ENCODE measurements at places on chromosomes 13 and 19.

- peak; percentile 54 for DNase-seq
Observed at GRCh38 chr19:58407658-58408151, 744 bp upstream of the ZNF584 start.

DNA sequence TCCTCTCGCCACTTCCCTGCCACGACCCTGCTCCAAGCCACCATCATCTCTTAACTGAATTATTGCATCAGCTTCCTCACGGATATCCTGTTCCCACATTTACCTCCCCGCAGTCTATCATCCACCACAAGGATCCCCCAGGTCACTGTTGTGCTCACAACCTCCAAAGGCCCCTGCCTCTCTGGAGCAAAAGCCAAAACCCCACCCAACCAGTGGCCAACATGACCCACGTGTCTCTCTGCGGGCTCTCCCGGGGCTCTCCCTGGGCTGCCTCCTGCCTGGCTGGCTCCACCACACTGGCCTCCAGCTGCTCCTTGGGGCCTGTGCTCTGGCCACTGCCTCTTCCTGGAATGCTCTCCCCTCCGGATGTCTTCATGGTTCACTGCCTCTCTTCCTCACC is 809.3 kb downstream of the UQCRFS1 start:
- no peak for DNase-seq

DNA sequence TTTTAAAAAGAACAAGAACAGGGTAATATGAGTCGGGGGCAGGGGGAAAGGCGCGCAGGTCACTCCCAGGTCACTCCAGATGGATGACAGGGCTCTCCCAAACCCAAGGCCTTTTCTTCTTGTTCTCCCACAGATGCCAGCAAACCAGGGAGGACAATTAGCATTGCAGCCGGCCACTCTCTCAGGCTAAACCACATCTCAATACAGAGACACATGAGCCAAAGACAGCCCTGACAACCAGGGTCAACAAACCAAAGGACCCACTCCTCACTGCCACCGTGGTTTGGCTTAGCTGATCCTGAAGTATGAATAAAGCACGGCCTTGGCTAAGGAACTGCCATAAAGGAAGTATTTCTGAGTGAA is 47.3 kb downstream of the LATS2 start:
- no peak for DNase-seq

DNA sequence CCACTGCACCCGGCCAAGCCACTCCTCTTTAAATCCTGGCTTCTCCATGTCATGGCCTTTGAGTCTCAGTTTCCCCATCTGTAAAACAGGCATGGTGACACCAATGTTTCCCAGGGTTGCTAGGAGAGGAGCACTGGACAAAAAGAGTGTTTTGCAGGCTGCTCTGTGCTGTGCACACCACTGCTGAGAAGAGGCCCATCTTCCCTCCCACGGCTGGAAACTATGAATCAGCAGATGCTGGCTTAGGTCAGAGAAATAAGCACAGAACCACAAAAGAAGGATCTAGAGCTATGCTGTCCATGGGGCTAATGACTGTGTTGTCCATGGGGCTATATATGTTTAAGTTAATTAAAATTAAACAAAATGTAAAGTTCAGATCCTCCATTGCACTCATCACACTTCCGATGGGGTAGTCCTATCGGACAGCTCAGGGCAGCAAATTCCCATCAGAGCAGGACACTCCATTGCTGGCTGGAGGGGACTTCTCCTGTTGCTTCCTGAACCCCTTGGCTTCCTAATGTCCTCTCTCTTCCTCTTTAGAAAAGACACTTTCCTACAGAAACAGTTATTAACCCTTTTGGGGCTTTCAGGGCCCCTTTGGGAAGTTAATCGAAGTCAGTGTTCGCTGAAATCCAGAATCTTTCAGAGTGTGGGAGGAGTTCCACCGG is 37.1 kb downstream of the TSHZ3 start:
- DNase-seq = peak; percentile 87

DNA sequence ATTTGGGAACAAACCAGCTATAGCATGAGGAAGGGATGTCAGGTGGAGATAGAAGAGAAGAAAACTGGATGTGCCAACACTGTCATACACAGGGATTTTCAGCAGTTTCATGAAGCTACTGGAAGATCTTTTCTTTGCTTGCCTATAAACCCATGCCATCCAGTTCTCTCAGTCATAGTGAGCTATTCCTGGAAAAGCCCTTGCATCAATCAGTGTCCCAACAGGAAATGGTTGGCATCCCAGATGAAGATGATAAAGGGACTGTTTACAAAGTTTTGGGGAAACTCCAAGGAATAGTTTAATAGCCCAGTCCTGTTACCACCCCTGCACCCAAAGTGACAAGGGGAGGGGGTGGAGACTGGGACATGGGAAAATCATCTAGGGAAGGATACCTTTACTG is 58.5 kb upstream of the ARGLU1 start:
- no peak for DNase-seq

GRCh38 chr13:31018511-31018910 is 86.1 kb downstream of the TEX26 start:
- no peak for DNase-seq

- no peak for DNase-seq
Observed at GRCh38 chr13:47004027-47004426, 107.2 kb upstream of the HTR2A start.

- DNase-seq = no peak
Observed at GRCh38 chr19:15369594-15369891, 10.0 kb downstream of the AKAP8 start.

- DNase-seq = no peak
Observed at GRCh38 chr13:106915146-106915545, 347.2 kb upstream of the ARGLU1 start.

- no peak for DNase-seq
Observed at GRCh38 chr13:99196466-99197116, 4.1 kb upstream of the UBAC2 start.

- no peak for DNase-seq
Observed at GRCh38 chr19:15340086-15340485, 7.7 kb upstream of the BRD4 start.

DNA sequence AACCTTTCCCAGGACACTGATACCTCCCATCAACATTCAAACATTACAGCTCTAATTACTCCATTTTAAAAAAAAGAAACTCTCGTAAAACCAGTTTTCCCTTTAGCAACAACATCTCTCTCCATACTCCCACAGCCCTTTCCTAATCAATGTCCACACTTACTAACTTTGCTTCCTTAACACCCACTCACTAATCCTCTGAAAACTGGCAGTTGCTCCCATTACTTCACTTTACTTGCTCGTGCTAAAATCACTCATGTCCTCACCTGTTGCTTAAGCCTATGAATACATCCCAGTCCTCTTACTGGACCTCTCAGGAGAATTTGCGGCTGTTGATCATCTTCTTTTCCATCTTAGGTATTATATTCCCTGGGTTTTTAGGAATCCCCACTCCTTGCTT is 44.8 kb downstream of the RBM26 start:
- peak; percentile 1 for DNase-seq

- DNase-seq = no peak
Observed at GRCh38 chr19:47644743-47645482, 36.0 kb downstream of the BICRA start.

DNA sequence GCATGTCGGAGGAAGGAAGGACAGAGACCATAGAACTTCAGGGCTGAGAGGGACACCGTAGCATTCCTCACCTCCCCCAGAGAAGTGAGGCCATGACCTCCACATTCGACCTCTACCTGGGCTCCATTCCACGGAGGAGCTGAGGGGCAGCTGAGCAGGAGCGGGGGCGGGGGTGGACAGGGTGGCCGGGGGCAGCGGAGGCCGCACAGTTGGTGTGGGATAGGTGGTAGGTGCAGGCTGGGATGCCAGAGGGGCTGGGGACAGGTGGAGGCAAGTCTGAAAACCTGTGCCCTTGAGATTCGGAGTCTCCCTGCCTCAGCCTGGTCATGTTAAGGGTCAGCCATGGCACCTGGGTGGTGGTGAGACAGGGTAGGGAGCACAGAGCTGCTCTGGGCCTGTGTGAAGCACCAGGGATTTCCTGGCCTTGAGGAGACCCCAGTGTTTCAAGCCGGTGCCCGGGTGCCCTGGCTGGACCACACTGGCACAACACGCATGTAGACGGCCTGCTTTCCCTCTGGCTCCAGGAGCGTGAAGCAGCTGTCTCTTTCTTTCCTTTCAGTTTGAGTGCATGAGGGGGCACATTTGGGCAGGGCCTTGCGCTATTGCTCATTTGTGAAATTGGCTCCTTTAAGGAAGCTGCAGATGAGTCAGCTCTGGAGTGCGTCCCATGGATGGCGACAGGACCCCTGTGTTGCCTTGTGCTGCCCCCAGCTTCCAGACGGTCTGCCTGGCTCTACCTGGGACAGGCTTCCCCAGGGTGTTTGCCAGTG is 51.8 kb downstream of the TSSK6 start:
- DNase-seq = peak; percentile 93

- peak; percentile 57 for DNase-seq
Observed at GRCh38 chr13:24043590-24044350, 116.8 kb upstream of the SPATA13 start.

- DNase-seq = no peak
Observed at GRCh38 chr13:112984501-112984900, 15.5 kb downstream of the MCF2L start.

GRCh38 chr13:33144358-33144784 is 128.1 kb downstream of the KL start:
- no peak for DNase-seq

DNA sequence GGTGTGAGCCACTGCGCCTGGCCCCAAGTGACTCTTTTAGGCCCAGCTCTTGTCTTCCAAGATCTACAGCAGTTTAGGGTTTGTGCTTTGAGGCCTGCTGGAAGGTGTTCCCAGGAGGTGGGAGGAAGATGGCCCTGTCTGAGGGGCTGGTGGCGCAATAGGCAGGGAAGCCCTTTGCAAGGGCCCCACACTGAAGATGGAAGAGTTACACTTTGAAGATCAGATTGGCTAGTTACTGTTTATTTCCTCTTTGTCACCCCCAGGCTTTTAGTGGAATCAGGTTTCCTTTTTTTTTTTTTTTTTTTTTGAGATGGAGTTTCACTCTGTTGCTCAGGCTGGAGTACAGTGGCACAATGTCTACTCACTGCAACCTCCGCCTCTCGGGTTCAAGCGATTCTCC is 1.9 kb upstream of the RABAC1 start:
- DNase-seq = no peak

GRCh38 chr19:6672693-6673290 is 2.8 kb upstream of the TNFSF14 start:
- no peak for DNase-seq

DNA sequence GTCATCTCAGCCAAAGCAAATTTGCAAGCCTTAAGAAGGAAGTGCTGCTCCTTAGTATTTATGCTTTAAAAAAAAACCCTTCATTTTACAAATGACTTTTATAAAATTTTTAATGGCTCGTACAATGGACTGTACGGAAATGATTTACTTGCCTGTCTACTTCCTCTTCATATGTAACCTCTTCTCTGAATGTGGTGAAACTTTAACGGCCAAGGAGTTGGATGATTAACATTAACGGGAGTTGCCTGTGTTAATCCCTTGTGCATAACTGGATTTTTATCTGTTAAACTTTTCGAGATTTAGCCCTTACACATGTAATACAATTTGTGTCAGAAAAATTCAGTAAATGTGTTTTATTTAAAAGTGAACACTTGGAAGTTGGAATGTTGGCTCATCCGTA is 429.4 kb downstream of the TBC1D4 start:
- DNase-seq = no peak

Measured in GM23248 (cell line).